ENCODE measurements at places on chromosomes 16 and 17. TPM values are rescaled to one million over a fixed set of nuclear protein-coding genes. Genes with fewer than 3 reads are reported as not detected.

The TSPOAP1 gene
- total RNA-seq: 7.9 TPM

The CACNA1H gene
- total RNA-seq: 3.8 TPM

The ZG16 gene
- 1,793 TPM for total RNA-seq

- DNase-seq: no peak
These were observed 33.0 kb upstream of the SEC14L1 start for GRCh38 chr17:77107506-77108433.

- DNase-seq: no peak
These were observed 4.4 kb downstream of the PDIA2 start for GRCh38 chr16:287298-287811.

DNA sequence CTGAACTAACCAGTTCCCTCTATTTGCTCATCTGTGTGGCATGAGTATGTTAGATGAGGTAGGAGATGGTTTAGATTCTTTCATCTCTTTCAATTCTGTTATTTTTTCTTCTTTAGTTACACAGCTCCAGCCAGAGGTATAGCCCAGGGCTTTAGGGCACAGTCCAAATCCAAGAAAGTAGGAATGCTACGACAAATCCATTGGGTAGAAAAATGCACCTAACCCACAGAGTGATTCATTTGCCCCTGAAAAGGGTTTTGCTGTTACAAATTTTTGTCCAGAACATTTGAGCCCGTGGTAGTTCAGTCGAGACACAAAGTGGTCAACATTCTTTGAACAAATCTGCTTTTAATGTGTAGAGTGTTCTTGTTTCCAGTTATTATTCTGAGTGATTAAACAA is 250.7 kb downstream of the HS3ST3A1 start:
- DNase-seq: no peak

GRCh38 chr16:83336603-83337002 is 471.2 kb upstream of the HSBP1 start:
- DNase-seq: no peak

DNA sequence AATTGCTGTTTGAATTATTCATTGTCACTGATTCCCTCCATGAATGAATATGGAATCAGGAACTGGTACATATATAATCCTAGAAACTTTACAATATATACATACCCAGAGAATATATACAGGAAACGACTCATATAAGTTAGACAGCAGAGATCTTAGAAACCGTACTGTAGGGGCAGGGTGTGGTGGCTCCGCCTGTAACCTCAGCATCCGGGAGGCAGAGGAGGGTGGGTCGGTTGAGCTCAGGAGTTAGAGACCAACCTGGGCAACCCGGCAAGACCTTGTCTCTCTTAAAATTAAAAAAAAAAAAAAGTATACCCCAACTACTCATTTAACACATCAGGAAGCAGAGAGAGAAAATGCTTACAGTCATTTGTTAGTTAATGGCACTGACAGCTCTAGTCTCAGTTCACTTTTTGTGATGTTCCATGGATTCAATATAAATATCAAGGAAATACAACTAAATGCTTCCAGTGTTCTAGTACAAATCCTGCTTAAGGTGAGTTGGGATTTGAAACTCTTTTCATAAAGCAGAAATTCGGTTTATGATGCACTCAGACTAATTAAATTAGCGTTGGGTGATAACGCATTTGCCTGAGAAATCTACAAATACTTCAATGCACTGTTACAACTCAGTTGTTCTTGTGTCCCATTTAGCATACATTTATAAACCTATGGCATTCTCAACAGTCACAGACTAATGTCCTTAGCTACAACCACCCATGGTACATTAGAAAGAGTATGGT is 5.6 kb downstream of the GLG1 start:
- DNase-seq: peak; percentile 58

- no peak for DNase-seq
These were observed 25.0 kb upstream of the MILR1 start for GRCh38 chr17:64423881-64424280.

- no peak for DNase-seq
These were observed 33.7 kb downstream of the TSC2 start for GRCh38 chr16:2081201-2082084.

- DNase-seq: no peak
These were observed 6.2 kb upstream of the CD300A start for GRCh38 chr17:74460241-74460640.

- DNase-seq: no peak
These were observed 438.0 kb upstream of the ZFHX3 start for GRCh38 chr16:73485880-73486279.

Data from left colon (tissue), 2 donors.